ENCODE measurements at places on chromosomes 4 and X. TPM values are rescaled to one million over a fixed set of nuclear protein-coding genes. Genes with fewer than 3 reads are reported as not detected.

Gene CHRDL1
- not detected for total RNA-seq

Gene GYPB
- total RNA-seq, result not detected

Gene PPP1R2C
- not detected for total RNA-seq

Gene TGIF2LX
- total RNA-seq, result not detected

Gene CTAG1A
- total RNA-seq, result not detected

Gene HDAC8
- total RNA-seq, result 21.9 TPM

Gene AMBN
- not detected for total RNA-seq

Gene TIMP1
- total RNA-seq, result 4.0 TPM

Gene IGSF1
- not detected for total RNA-seq

Gene GPRASP1
- total RNA-seq, result 0.97 TPM

Gene ANKRD50
- total RNA-seq, result 0.21 TPM

Gene ARX
- not detected for total RNA-seq

Gene NDNF
- total RNA-seq, result 0.19 TPM

Gene MAGEA4
- not detected for total RNA-seq

Gene REPS2
- not detected for total RNA-seq

Gene IL3RA
- not detected for total RNA-seq

Gene CXXC4
- not detected for total RNA-seq

Gene GPR143
- total RNA-seq, result not detected

Gene SYTL5
- not detected for total RNA-seq
